ENCODE measurements at places on chromosomes 6 and 20.
A peak's percentile ranks its signal among the peaks of the same experiment; 100 is the strongest.

DNA sequence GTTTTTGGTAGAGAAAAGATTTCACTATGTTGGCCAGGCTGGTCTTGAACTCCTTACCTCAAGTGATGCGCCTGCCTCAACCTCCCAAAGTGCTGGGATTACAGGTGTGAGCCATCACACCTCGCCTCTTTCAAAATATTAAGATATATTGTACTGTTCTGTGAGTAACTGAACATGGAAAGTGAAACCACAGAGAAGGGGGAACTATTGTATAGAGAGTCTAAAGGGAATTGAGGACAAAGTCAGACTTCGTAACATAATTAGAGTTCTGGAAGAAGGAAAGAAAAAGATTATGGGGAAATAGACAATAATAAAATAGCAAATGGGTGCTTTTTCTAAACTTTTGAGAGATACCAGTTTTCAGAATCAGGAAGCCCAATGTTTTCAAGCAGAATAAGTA is 17.4 kb upstream of the AKAP7 start:
- no peak for DNase-seq

DNA sequence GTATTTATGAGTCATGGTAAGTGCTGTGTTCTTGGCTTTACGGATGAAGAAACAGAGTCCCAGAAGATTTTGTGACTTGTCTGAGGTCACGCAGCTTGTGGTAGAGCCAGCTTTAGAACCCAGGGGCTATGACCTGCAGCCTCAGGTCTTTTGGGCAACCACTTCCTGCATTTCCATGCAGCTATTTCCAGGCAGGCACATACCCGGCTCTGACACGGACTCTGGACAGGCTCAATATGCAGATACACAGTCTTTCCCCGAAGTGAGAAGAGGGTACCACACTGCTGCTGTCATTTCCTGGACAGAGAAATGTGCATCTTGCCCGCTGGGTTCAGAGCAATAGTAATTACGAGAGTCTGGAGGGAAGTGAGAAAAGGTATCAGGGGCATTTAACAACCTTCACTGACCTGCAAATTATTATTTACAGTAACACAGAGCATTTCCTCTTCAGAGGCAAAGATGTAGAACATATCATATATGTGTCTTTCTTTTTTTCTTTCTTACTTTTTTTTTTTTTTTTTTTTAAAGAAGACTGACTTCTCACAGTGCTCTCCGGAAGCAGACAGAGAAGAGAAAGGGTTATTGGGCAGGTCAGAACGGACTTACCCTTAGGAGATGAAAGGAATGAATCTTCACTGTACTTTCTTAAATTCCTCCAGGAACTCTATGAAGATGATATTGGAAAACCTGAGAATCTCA is 185.1 kb downstream of the CLIC5 start:
- no peak for DNase-seq

GRCh38 chr20:17650301-17651128 is 31.5 kb downstream of the RRBP1 start:
- DNase-seq, result no peak

- no peak for DNase-seq
Measured at GRCh38 chr6:2237001-2237400, 8.4 kb downstream of the GMDS start.

GRCh38 chr6:157760589-157761330 is 62.3 kb upstream of the SNX9 start:
- DNase-seq, result no peak

DNA sequence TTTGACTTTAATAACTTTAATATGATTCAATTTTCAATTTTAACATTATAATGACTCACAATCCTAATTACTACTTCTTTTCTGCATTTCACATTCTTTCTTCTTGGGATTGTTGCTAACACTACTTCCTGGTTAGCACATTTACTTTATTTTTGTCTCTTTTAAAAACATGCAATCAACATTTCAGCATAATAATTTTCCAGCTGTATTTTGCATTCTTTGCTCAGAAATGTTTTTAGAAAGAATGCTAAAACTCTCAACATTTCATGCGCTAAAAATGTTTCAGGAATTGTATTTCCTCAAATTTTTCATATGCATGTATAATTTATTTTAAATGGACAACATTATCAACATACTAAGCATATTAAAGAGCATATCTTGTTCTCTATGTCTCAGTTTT is 1302.1 kb upstream of the GJE1 start:
- DNase-seq, result no peak

GRCh38 chr20:40922865-40923264 is 105.8 kb upstream of the TOP1 start:
- no peak for DNase-seq

DNA sequence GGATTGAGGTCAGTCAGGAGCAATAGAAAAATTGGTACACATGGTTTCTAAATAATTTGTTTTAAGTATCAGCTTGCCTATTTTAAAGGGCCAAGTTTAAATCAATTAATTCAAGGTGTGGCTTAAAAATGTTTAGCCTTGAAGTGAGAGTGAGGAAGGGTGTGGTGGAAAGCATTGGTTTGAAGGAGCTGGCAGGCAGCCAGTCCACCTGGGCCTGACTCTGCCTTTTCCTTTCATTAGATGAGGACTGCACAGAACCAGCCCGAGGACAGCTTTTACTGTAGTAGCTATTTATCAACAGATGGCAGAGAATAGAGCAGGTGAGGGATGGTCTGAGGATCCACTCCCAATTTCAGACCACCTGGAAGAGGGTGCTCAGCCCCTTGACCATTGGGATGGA is 42.4 kb downstream of the DHX35 start:
- DNase-seq, result peak; percentile 35

Data from T follicular helper cell (primary cell).